ENCODE measurements at places on chromosomes 1 and 21. TPM values are rescaled to one million over a fixed set of nuclear protein-coding genes. Genes with fewer than 3 reads are reported as not detected.
A peak's percentile ranks its signal among the peaks of the same experiment; 100 is the strongest.

GRCh38 chr1:25810341-25811299, 9.1 kb upstream of the MTFR1L start:
- DNase-seq: peak; percentile 63
- peaks cover 7% of the 10 kb centered on the region for H3K4me1 ChIP-seq
- H3K4me3 ChIP-seq: no peak overlapping the region

GRCh38 chr21:14741256-14741655, 195.1 kb upstream of the SAMSN1 start:
- no peaks in the 10 kb centered on the region for H3K36me3 ChIP-seq
- H3K27ac ChIP-seq: no peak overlapping the region

Gene PLCH2
- 18.4 TPM for total RNA-seq

- H3K4me1 ChIP-seq: peaks cover 41% of the 10 kb centered on the region
- no peak overlapping the region for H3K4me3 ChIP-seq
- H3K36me3 ChIP-seq: no peaks in the 10 kb centered on the region
- no peak overlapping the region for H3K27ac ChIP-seq
- no peaks in the 10 kb centered on the region for H3K27me3 ChIP-seq
- no peak for DNase-seq
Measured at GRCh38 chr1:27358928-27359313, 7.8 kb downstream of the MAP3K6 start.

Gene SLC9C2
- not detected for total RNA-seq

DNA sequence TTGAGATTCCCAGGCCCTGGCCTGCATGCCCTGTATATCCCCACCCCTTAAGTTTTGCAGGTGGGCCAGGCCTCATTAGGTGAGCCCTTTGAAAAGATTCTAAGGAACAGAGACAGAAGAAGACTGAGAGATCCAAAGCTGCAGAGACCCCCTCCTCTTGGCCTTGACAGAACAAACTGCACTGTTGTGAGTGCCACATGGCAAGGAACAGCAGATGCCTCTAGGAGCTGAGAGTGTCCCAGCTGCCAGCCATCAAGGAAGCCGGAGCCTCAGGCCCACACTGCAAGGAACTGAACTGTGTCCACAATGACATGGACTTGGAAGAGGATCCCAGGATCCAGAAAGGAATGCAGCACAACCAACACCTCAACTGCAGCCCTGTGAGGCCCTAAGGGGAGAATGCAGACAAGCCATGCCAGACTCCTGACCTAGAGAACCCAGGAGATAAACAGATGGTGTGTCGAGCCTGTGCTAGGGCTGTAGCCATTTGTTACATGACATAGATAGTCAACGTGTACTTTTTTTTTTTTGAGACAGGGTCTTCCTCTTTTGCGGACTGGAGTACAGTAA, 182.7 kb downstream of the AJAP1 start:
- no peaks in the 10 kb centered on the region for H3K27me3 ChIP-seq
- H3K4me3 ChIP-seq: no peak overlapping the region
- H3K36me3 ChIP-seq: no peaks in the 10 kb centered on the region
- H3K4me1 ChIP-seq: no peaks in the 10 kb centered on the region
- no peak overlapping the region for H3K27ac ChIP-seq

GRCh38 chr1:228748431-228748830, 13.2 kb downstream of the RHOU start:
- H3K4me1 ChIP-seq: peaks cover 15% of the 10 kb centered on the region
- no peak overlapping the region for H3K4me3 ChIP-seq
- H3K27ac ChIP-seq: no peak overlapping the region
- no peaks in the 10 kb centered on the region for H3K36me3 ChIP-seq
- H3K27me3 ChIP-seq: no peaks in the 10 kb centered on the region

DNA sequence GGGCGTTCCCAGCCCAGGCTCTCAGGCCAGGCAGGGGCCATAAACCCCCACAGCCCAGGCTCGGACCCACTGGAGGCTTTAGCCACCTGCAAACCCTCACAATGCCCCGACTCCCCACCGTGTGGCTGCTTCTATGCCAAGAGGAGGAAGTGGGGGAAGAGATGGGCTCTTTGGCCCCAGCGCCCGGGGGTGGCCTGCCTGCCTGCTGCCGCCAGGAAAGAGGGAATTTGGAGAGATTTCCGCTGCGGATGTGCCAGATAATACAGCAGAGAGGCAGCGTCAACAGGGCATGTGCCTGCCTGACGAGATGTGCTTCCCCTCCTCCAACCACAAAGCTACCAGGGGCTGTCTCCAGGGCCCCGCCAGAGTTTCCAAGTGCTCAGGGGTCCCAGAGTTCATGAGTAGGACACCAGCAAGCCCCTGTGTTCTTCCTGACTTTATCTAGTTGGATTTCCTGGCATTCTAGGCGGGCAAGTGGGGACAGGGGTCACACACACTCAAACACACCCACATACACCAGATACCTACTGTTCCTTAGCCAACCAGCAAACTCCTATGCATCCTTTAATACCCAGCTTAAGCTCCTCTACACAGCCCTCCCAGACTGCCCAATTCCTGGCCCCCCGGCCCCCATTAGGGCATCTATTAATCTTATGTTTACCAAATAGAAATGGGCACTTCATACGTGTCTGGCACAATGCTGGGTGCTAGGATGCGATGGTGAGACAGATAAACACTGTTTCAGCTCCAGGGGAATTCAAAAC, 14.1 kb downstream of the EPHA2 start:
- H3K4me3 ChIP-seq: no peak overlapping the region
- no peaks in the 10 kb centered on the region for H3K4me1 ChIP-seq
- no peak for DNase-seq
- no peak overlapping the region for H3K27ac ChIP-seq
- H3K36me3 ChIP-seq: no peaks in the 10 kb centered on the region

DNA sequence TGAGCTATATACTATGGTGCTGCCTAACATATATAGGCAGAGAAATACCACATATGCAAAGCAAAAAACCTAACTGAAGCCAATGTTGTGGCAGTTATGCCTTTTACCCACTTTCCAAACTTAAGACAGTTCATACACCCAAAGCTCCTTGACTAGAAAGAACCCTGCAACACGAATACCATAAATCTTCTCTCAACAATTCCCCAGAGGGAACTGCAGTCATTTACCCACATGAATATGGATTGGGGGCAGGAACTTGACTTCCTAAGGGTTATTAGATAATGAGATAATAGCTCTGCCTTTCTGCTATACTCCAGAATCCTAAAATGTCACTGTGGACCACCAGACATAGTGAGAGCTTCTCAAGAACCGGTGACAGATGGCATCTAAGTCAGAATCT, 2.9 kb upstream of the ASPM start:
- DNase-seq: no peak
- no peak overlapping the region for H3K27ac ChIP-seq
- no peaks in the 10 kb centered on the region for H3K4me1 ChIP-seq
- no peak overlapping the region for H3K4me3 ChIP-seq
- no peaks in the 10 kb centered on the region for H3K27me3 ChIP-seq

DNA sequence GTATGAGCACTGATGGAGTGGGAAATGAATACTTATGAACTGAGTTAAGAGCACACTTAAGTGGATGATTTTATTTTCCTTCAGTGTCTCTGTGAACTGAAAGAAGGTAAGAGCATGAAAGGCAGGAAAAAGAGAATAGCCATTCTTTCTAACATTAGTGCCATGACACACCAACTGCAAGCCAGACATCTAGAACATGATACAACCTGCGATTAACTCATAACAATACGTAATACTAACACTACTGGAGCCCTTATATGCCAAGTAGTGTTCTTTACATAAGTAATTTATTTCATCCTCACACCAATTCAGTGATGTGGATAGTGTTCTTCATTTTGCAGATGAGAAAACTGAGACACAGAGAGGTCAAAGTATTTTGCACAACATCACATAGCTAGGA, 56.7 kb downstream of the PRRX1 start:
- no peak overlapping the region for H3K27ac ChIP-seq
- no peaks in the 10 kb centered on the region for H3K4me1 ChIP-seq
- DNase-seq: no peak
- no peaks in the 10 kb centered on the region for H3K36me3 ChIP-seq

Gene CSF3R
- 30.6 TPM for total RNA-seq

Data from naive thymus-derived CD4-positive, alpha-beta T cell (primary cell).